ENCODE measurements at places on chromosomes 6 and 20.

GRCh38 chr6:3987053-3987452, 91.9 kb downstream of the FAM217A start:
- DNase-seq, result no peak

- DNase-seq, result no peak
Measured at GRCh38 chr6:145809785-145810184, 4.8 kb downstream of the FBXO30 start.

DNA sequence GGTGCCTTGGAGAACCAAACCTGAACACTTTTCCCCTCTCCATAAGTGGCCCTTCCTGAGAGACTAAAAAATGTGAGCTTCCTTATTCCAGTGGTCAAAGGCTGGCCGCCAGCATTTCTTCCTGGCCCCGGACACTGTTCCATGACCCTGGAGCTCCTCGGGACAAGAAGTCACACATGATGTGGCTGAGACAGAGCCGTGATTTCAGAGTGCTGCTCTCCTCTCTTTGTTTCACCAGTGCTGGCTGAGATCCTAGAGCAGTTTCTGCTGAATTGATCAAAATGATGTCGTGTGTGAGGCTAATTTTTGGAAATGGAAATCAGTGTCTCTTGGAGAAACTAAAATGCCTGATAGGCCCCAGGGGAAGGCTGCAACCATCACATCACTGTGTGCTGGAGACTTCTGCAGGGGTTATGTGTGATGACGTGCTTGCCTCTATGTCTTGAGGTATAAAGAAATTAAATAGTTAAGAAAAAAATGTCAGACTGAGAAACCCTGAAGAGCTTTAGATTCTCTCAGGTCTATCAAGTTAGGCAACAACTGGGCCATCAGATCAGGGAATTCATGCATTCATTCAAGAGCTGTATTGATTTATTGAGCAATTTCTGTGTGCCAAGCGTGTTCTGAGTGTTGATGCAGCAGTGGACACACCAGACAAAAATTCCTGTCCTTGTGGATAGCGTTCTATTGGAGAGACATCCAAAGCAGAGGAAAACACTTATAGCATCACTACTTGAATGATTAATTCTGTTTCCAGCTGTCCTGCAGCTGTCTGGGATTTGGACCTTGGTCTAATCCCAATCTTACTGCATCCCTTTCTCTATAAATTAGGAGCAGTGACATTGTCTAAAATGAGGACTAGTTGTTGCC, 72.7 kb upstream of the CCN6 start:
- no peak for DNase-seq

GRCh38 chr6:20658516-20658915, 124.3 kb downstream of the CDKAL1 start:
- no peak for DNase-seq

- no peak for DNase-seq
Measured at GRCh38 chr6:13573669-13574110, 711 bp upstream of the SIRT5 start.

GRCh38 chr6:104625536-104625935, 234.2 kb downstream of the HACE1 start:
- peak; percentile 92 for DNase-seq

- no peak for DNase-seq
Measured at GRCh38 chr6:135605278-135605790, 107.8 kb upstream of the AHI1 start.

DNA sequence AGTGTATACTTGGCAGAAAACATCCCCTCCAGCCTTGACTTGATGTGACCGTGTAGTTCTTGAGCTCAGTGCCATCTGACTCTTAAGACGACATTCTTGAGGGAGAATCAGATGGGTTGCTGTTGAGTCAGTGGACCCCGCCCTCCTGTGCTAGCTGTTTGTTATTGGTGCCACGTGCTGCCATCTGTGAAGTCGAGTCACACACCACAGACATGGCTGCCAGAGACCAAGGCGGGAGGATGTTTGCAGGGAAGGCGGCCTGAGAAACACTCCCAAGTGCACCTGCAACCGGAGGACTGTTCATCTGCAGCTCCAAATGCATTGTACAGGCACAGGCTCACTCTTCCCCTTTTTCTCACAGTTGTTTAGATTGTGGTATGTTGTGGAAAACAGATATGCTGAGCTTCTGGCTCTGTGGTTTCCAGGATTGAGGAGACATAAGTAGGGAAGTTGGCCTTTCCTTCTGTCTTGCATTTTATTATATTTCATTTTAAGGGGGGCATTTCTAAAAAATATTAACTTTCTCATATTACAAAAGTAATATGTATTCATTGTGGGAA, 345.3 kb upstream of the ZFP64 start:
- no peak for DNase-seq

- DNase-seq, result no peak
Measured at GRCh38 chr6:3791526-3792203, 40.2 kb upstream of the PXDC1 start.

DNA sequence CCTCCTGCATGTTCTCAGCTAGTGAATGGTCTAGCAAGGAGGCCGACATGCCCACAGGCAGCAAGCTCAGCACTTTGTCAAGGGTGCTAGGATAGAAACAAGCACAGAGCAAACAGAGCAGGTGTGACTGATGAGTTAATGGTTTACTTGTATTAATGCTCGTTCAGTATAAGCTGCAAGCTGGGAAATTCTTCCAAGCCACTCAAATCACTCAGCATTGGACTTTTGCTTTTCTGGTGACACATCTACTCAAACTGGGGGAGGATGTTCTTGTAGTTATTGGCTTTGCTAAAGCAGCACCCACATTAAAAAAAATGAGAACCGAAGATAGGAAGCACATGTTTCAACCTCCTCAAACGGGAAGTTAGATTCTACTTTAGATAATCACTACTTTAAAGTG, 43.1 kb upstream of the NEDD9 start:
- no peak for DNase-seq

DNA sequence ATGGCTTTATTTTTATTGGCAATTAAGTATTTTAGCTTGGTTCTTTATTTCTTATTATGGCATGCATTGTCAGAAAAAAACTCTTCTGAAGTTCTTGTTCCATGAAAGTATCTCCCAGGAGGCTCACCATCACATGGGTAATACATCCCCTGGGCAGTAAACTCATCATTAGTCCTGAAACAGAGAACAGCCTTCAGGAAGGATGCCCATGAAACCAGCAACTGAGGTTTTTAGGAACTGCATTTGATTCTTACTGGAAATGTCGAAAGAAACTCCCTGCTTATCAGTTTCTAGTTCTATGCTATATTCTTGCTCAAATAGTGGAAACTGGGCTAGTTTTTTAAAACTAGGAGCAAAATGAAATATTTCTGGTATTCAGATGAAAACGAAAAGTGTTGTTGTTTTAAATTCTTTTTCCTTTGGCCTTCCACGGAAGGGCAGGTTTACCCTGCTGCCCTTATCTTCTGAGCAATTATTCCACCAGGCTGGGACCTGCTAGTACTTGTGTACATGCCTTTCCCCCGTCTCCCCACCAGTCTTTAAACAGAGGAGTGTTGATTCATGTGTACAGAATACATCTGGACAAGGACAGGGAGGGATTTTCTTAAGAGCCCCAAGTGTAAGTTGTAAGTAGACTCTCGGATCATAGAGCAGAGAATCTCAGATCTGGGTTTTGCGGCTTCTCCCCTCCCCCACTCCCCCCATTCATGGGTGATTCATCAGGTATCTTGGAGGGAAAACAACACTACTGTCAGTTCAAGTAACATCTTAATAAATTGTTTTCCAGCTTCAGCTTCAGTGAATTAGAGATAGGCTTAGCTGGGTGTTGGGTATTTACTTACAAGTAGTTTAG, 81.5 kb downstream of the RTN4IP1 start:
- DNase-seq, result peak; percentile 77

GRCh38 chr6:17930321-17930993, 57.0 kb downstream of the KIF13A start:
- DNase-seq, result no peak

- DNase-seq, result no peak
Measured at GRCh38 chr6:64538722-64539121, 903.1 kb downstream of the PHF3 start.

- no peak for DNase-seq
Measured at GRCh38 chr6:169087443-169088041, 166.1 kb downstream of the THBS2 start.

DNA sequence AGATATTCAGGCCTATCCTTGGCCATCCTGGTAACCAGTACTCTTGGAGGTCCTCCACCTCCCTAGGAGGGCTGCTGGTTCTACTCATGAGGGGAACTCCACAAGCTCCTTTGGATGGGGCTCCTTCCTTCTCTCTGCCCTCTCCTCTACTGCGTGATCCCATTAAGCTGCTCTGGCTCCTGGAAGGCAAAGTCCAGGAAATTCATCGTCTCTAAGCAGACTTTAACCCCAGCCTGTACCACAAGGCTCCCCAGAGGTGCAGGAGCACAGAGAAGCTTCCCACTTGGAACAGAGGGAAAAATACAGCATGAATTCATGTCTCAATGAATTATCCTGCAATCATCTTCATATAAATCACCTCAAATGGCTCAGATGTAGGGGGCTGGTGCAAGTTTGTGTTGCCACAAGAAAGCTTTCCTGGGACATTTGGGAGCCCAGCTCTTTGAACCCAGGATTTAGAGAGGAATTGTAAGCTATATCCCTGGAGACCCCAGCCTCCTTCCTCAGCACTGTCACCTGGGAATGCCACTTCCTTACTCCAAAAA, 355.4 kb downstream of the CDC5L start:
- no peak for DNase-seq

DNA sequence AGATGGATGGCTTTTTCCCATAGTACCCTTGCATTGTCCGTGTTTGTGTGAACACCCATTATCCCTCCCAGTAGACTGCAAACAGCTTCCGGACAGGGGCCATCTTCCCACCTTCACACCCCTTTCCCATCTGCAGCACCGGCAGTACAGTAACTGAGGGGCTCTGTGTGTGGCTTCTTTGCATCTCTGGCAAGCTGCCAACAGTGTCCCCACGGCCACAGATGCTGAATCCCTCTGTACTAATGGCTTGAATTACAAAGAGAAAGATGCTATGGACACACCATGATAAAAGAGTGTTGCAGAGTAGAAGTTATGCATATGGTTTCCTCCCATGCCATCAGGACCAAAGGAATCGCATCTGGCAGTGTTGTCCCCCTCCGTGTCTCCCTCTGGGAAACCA, 101.1 kb upstream of the CDYL start:
- DNase-seq, result no peak

- peak; percentile 78 for DNase-seq
Measured at GRCh38 chr20:63027221-63027921, 20.6 kb upstream of the BHLHE23 start.

DNA sequence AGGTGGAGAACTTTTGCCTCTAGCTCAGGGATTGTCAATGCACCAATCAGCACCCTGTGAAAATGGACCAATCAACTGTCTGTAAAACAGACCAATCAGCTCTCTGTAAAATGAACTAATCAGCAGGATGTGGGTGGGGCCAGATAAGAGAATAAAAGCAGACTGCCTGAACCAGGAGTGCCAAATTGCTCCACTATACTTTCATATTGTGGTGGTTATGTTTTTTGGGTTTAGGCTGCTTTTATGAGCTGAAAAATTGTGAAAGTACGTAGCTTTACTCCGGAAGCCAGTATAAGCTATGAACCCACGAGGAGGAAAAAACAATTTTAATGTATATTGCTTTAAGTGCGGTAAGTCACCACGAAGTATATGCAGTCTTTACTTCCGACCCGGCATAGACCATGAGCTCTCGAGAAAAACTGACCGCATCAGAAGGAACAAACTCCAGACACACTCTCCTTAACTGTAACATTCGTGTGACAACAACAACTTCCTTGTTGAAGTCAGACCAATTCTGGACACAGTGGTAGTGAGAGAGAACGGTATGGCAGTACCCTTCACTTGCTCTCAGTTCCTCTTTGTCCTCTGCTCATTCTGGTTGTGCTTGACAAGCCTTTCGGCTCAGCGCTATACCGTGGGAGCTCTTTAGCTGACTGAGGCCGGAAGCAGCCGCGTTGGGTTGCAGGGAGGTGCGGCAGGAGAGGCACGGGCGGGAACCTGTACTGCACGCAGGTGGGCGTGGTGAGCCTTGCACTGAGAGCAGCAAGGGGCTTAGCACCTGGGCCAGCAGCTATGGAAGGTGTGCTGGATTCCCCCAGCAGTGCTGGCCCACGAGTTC, 81.9 kb upstream of the E2F3 start:
- DNase-seq, result no peak

DNA sequence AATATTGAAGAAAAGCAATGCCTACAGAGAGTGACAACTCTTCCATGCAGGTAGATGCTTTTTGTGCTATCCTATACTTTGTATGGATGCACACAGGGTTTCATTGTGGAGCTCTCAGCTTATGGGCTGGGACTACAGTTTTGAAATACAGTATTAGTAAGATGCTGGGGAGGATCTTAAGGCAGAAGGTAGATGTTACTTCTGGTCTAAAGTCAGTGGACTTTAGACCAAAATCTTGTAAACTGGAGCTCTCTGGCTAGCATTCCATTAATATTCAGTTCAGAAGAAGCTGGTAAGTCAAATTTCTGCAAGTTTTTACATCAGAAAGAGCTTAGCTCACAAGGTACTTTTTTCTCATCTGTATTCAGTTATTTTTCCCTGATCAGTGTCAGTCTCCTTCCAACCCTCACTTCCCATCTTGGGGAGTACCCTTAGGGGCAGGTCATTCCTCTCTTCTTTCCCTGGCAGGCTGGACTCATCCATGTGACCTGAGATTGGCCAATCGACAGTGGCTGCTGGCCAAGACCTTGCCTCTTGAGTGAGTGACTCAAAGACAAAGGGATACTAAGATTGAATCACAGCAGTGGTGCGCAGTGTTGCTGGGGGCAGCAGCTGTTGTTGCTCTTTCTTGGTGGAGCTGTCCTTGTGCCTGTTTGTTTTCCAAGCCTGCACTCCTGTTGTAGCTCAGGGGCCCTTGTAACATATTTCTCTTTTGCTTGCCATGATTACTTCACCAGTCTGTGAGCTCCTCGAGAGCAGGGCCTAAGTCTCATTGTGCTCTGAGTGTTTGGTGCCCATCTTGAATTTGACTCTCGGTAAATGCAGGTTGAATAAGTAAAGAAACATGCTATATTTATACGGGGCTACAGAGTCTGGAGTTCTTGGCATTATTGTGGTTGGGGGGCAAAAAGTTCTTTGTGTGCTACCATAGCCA, 2.8 kb upstream of the PHF20 start:
- DNase-seq, result peak; percentile 99

DNA sequence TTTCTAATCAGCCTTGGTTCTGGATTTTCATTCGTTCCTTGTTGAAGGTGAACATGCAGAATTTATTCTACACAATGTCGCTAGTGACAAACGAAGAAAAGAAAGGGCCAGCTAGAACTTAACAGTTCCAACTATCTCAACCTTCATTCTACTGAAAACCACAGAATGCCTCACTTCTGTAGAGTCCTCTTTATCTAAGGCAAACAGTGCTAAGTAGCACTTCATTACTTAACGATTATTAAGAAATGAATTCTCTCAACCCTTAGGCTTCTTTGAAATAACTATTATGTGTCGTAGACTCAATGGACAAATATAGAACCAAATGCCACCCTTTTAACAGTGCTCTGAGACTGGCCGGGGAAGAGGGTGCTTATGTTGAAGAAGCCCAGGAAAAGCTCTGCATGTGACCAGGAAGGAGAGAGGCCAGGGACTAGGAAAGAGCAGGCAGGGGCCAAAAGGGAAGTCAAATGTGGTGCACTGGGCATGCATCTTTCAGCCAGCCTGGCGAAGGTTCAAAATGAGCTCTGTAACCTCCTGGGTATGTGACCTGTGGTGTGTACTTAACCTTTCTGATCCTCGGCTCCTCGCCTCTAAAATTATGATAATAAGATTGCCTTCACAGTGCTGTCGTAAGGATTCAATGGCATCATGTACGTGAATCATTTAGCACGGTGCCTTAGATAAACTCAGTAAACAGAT, 55.4 kb upstream of the BMP2 start:
- no peak for DNase-seq
